ENCODE measurements at places on chromosomes 13 and 19.

- DNase-seq: no peak
Observed at GRCh38 chr19:18562086-18562485, 4.4 kb downstream of the KXD1 start.

DNA sequence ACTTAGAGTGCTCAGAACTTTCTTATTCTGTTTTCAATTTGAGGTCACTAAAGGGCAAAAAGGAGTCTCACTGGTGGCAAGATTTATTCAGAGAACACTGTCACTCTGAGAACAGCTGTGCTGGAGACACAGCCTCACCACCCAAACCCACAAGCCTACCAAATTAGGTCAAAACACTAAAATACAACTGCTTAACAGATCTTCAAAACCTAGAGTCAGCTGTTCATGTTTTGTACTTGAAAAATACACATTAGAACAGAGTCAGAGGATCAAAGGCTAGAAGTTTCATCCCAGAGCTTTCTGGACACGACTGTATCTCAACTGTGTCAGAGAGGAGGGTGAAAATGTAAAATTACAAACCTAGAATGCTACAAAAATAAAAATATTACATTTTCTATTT is 89.3 kb downstream of the MIPEP start:
- DNase-seq: no peak

DNA sequence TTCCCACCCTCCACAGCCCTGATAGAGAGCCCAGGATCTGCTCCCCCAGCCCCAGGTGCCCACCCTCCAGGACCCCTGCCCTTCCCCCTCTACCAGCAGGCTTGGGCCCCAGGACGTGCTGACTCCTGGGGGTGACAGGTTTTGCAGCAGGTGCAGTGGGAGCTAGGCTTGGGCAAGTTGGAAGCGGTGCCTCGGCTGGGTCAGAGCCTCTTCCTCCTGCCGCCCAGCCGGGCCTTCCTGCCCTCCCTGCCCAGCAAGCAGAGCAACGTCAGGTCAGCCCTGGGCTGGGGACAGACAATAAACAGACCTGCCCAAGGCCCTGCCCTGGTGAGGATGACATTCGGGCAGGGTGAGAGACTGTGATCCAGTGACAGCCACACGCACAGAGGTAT is 9.2 kb upstream of the NCCRP1 start:
- DNase-seq: no peak

GRCh38 chr13:74168263-74168675 is 34.1 kb upstream of the KLF12 start:
- DNase-seq: no peak

- DNase-seq: no peak
Observed at GRCh38 chr13:111855786-111856185, 211.2 kb upstream of the SOX1 start.

GRCh38 chr13:91563799-91564198 is 165.4 kb downstream of the GPC5 start:
- no peak for DNase-seq

GRCh38 chr13:25118378-25118905 is 22.5 kb downstream of the PABPC3 start:
- DNase-seq: no peak

DNA sequence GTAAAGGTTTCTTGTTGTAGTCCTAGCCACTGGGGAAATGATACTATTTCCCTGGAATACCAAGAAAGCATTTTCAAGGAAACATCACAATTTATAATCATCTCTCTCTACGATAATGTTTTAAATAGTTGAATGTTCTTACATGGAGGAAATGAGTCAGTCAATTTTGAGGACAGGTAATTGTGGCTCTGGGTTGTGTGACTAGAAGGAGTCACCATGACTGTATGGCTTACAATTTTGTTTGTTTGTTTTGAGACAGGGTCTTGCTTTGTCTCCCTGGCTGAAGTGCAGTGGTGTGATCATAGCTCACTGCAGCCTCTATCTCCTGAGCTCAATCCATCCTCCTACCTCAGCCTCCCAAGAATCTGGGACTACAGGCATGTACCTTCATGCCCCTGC is 47.4 kb downstream of the COG3 start:
- no peak for DNase-seq

DNA sequence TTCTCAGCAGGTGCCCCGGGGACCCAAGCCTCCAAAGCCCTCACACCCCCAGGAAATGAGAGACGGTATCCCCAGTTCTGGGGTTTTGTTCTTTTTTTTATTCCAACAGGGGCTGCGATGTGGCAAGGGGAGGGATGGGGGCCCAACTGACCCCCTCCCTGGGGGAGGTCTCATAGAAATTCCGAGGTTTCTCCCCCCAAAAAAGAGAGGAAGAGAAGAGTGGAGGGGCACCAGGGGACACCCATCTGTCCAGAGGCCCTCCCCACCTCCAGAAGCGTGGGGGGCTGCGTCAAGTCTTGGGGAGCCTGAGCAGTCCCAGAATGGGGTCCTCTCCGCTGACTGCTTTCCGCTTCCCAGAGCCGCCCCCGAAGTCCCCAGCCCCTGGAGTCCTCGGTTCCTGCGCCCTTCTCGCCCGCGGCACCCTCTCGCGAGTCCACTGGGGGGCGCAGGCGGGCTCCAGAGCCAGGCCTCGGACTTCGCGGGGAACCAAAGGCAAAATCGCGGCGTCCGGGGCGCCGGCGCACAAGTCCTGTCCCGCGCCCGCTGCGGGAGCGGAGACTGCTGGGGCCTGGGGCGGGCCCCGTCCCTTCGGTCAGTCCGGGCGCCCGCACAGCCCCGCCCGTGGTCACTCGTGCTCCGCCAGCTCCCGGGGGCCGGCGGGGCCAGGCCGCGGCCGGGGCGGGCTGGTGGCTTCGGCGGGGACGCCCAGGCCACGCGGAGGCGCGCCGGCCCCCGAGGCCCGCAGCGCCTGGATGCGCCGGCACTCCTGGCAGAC is 4.4 kb upstream of the ATP1A3 start:
- DNase-seq: no peak

DNA sequence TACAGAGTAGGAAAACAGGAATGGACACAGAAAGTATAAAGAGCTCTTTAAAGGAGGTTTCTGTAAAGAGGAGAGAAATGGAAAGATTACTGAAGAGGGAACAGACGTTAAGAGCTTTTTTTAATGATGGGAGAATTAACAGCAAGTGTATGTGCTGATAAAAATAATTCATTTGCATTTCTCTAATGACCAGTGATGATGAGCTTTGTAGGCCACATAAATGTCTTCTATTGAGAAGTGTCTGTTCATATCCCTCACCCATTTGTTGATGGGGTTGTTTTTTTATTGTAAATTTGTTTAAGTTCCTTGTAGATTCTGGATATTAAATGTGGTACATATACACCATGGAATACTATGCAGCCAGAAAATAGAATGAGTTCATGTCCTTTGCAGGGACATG is 40.0 kb downstream of the MYO16 start:
- DNase-seq: no peak

DNA sequence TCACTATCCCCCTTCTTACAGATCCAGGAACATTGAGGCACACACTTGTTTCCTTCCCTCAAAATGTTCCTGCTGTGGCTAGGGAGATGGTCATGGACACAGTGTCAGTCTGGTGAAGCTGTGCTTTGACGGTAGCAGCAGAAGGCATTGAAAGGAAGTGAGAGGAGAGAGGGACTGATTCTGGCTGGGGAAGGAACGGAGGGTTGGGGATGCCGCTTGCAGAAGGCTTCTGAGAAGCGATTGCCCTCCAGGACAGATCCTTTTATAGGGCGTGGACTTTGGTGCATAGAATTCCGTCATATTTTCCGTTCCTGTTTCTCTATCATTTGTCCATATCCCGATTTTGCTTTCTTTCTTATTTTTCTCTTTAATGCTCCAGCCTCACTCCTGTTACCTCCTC is 14.1 kb upstream of the MYH14 start:
- DNase-seq: no peak

DNA sequence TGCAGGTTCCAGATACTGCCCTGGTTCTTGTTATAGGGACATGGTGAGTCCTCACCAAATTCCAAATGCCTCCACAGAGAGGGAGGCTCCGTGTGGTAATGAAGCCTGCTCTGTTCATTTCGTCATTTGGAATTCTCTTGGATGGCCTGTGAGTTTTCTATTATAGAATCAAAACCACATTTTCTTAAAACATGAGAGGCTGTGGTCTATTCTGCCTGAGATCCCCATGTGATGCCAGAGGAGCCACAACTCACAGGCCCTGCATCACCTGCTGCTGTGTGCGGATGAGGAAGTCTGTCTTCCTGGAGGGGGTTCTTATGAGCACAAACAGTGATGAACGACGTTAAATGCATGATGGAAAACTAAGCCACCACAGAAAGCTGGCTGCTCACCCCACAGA is 264.4 kb downstream of the UQCRFS1 start:
- no peak for DNase-seq

DNA sequence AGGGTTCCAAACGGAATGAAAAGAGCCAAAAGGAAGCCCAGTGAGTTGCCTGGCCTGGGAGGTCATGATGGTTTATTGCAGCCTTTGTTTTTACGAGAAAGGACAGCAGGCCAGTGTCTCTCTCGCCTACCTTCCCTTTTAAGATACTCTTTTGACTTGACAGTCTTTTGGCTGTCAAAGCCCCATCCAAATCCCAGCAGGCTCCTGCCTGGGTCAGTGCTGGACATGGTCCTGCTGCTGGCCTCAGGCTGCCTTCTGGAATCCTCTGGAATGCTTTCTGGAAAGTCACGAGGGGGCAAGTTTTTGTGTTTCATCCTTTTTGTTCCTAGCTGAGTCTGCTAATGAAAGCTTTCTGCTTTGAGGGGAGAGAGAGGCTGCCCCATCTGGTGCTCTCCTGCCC is 444.8 kb downstream of the OLFM4 start:
- no peak for DNase-seq

- DNase-seq: no peak
Observed at GRCh38 chr13:90652036-90652435, 695.5 kb upstream of the MIR17HG start.

GRCh38 chr19:3599776-3600187 is 6.9 kb downstream of the TBXA2R start:
- DNase-seq: no peak

DNA sequence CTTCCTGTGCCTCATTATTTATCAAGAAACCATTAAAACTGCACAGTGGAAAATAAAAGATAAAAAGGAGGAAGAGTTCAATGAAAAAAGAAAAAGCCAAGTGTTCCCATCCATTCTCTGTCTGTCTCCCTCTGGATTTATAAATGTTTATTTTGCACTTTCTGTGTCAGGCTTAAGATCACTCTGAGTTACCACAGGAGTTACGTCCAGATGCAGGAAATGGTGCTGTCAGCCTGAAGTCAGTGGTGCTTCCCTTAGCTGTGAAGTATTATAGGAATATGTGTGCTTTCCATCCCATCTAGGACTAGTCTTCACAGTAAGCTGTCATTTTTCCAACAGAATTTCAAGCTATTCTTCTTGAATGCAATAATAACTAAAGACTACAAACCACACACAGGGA is 420.2 kb downstream of the KCTD12 start:
- no peak for DNase-seq

DNA sequence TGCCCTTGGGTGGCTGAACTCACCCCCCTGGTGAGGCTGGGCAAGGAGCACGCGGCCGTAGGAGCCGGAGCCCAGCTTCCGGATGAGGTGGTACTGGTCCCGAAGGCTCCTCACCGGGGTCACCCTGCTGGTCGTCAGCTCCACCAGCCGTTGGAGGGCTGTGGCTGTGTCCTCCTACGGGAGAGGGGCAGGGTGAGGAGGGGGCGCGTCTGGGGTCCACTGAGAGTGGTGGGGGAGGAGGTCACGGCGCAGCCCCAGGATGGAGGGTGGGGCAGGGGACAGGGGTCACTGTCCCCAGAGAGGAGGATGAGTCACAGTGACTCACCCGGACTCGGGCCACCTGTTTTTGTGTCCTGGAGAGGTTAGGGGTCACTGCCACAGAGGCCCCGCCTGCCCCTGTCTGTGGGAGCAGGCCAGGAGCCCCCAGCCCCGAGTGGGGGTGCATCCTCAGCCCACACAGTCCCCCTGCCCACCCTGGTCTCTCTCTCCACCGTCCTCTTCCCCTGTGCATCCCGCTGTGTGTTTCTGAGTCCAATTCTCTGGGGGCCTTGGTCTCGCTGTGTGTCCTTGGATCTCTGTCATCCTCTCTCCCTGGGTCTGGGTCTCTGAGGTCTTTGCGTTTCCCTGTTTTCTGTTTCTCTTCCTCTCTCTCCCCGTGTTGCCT is 435 bp downstream of the SBK3 start:
- DNase-seq: no peak

DNA sequence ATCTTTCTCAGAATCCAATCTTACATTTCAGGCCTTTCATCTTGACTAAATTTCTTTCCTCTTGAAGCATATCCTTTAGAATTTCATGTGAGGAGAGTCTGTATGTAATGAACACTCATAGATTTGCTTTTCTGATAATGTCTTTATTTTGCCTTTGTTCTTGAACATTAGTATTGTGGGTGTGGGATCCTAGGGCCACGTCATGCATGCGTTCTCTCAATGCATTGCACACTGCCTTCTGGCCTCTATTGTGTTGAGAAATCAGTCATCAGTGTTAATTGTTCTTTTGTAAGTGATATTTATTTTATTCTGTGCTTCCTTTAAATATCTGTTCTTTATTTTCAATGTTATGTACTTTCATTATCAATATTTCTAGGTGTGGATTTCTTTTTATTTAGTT is 364.9 kb downstream of the OXGR1 start:
- no peak for DNase-seq

DNA sequence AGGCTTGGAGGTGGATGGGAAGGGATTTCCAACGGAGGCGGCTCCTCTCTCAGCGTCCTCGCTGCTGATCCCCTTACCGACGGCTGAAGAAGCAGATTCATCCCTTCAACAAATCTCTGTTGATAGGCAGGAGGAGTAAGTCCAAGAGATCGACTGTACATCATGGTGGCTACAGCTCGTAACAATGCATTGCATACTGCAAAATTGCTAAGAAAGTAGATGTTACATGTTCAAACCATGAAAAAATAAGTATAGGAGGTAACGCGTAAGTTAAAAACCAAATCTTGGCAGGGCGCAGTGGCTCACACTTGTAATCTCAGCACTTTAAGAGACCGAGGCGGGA is 468 bp upstream of the SLC39A3 start:
- no peak for DNase-seq

- no peak for DNase-seq
Observed at GRCh38 chr13:38617936-38618335, 68.9 kb upstream of the FREM2 start.
